CD4-positive, alpha-beta memory T cell (primary cell): ENCODE measurements at places on chromosomes 11 and 22. TPM values are rescaled to one million over a fixed set of nuclear protein-coding genes. Genes with fewer than 3 reads are reported as not detected.

The TSGA10IP gene
- total RNA-seq = not detected

The SLC6A5 gene
- total RNA-seq = not detected

DNA sequence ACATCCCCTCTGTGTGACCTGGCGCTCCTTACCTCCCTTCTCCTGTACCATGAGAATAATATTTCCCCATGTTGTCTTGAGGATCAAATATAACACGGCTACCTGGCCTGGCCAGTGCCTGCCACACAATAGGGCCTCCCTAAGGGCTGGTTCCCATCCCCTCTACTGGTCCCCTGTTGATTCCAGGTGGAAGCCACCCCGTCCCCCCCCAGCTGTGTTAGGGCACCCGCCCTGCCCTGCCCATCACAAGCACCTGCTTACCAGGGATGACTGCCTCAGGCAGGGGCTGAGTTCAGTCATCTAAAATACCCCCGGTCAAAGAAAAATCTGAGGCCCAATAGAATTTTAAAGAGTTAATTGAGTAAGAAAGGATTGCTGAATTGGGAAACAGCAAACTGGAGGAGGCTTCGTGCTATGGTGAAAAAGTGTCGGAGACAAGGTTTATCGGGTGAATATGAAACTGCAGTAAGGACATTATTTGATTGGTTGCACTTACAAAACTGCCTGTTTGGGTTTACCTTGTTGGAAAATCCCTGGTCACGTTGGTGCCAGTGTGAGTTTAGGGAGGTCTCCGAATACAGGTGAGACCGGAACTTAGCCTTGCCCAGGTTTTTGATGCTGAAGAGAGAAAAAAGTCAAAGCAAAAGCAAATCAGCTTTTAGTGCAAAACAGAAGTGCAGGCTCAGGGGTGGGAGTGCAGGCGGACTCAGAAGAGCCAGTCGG lies 5.2 kb downstream of the APOL1 start:
- H3K4me1 ChIP-seq = peaks cover 49% of the 10 kb centered on the region
- H3K36me3 ChIP-seq = peaks cover 15% of the 10 kb centered on the region
- H3K27ac ChIP-seq = peak overlapping the region; percentile 33

- H3K27ac ChIP-seq = no peak overlapping the region
- no peak for DNase-seq
- H3K27me3 ChIP-seq = peaks cover 3% of the 10 kb centered on the region
These were observed 54.8 kb upstream of the PHF21B start for GRCh38 chr22:45064313-45065278.

The CREB3L1 gene
- not detected for total RNA-seq

The OR10A2 gene
- not detected for total RNA-seq

- peaks cover 41% of the 10 kb centered on the region for H3K4me1 ChIP-seq
- no peaks in the 10 kb centered on the region for H3K36me3 ChIP-seq
- peak; percentile 56 for DNase-seq
- no peak overlapping the region for H3K4me3 ChIP-seq
- peak overlapping the region; percentile 40 for H3K27ac ChIP-seq
- no peaks in the 10 kb centered on the region for H3K27me3 ChIP-seq
These were observed 8.4 kb upstream of the CTR9 start for GRCh38 chr11:10742460-10743208.

DNA sequence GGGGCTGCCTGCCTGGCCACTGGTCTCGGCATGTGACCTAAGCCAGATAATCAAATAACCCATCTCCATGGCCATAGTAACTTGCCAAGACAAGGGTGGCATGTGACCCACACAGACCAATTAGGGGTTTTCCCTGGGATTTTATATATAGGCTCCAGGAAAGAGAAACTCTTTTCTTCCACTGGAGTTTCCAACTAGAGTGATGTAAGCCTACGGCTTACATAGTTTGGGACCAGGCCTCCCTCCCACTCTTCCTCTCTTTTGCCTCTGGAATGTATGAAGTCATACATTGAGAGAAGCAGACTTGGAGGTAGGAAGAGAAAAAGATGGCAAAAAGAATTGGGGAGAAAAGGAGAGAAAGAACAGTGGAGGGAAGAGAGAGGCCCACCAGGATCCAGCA lies 84.6 kb upstream of the LDLRAD3 start:
- no peak for DNase-seq
- no peak overlapping the region for H3K4me3 ChIP-seq
- no peaks in the 10 kb centered on the region for H3K36me3 ChIP-seq
- no peaks in the 10 kb centered on the region for H3K4me1 ChIP-seq
- H3K27me3 ChIP-seq = no peaks in the 10 kb centered on the region

The POU2AF2 gene
- total RNA-seq = not detected

DNA sequence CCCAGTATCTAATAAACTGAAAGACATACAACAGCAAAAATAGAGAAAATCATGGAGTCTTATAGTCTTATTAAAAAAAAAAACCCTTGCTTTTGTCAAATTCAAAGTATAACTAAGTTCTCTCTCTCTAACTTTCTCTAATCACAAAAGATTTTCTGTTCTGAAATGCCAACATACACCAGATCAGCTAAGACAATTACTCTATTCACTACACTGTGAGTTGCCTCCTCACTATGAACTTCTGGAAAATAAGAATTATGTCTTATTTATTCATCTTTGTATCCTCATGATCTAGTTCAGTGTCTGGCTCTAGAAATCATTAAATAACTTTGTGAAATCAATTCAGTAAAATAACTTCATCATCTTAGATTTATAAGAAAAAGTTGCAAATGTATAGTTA lies 12.7 kb downstream of the FAM76B start:
- H3K27ac ChIP-seq = no peak overlapping the region
- peaks cover 4% of the 10 kb centered on the region for H3K4me1 ChIP-seq
- DNase-seq = no peak
- peaks cover 77% of the 10 kb centered on the region for H3K36me3 ChIP-seq
- H3K27me3 ChIP-seq = no peaks in the 10 kb centered on the region
